ENCODE measurements at places on chromosomes 12 and 14.

DNA sequence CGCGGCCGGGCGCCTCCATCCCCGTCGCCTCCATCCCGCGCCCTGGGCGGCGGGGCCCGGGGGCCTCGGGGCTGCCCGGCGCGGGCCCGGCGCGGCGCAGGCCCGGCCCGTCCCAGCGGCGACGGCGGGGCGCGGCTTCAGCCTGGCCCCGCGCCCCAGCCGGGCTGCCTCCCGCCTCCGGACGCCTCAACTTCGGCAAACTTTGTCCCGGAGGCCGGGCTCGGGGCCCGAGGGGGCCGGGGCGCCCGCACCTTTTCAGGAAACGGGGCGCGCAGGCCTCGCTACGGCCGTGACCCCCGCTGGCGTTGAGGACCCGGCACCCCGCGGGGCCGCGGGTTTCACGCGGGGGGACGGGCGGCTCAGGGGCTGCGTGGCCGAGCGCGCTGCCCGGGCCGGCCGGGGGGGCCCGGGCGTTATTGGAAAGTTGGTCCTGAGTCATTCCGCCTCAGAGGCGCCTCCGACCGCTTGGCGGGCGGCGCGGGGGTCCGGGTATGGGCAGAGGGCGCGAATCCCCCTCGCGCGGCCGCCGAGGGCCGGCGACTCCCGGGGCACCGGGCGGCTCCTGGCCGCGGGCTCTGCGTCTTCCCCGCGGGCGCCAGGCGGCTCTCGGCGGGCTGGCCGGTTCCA, 575 bp downstream of the TRAF3 start:
- DNase-seq: no peak

GRCh38 chr12:95642583-95642982, 91.3 kb upstream of the USP44 start:
- no peak for DNase-seq

DNA sequence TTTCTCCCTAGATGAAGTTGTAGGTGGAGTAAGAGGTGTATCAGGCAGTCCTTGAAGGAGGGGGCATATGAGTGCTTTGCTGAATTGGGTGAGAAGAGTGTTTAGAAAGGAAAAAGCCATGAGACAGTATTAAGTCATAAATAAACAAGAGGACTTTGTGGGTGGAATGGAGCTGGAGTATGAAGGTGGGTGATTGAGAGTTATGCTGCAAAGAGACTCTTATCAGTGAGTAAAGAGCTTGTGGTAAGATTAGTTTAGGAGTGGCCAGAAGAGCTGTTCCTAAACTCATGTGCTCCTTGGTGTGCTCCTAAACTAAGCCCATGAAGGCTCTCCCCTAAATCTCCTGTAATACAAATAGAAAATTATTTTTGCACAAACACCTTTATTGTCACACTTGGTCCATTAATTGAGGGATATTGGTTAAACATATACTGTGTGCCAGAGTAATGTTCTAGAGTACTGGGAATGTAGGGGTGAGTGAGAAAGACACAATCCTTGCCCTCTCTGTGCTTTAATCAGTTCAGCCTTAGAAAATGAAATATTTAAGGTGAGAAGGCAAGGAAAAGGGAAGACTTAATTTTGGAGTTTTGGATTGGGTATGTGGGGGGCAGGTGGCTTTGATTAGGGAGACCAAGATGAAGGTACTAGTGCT, 9.8 kb downstream of the CHPT1 start:
- DNase-seq: no peak

GRCh38 chr12:50425589-50426258, 25.0 kb downstream of the LARP4 start:
- no peak for DNase-seq

DNA sequence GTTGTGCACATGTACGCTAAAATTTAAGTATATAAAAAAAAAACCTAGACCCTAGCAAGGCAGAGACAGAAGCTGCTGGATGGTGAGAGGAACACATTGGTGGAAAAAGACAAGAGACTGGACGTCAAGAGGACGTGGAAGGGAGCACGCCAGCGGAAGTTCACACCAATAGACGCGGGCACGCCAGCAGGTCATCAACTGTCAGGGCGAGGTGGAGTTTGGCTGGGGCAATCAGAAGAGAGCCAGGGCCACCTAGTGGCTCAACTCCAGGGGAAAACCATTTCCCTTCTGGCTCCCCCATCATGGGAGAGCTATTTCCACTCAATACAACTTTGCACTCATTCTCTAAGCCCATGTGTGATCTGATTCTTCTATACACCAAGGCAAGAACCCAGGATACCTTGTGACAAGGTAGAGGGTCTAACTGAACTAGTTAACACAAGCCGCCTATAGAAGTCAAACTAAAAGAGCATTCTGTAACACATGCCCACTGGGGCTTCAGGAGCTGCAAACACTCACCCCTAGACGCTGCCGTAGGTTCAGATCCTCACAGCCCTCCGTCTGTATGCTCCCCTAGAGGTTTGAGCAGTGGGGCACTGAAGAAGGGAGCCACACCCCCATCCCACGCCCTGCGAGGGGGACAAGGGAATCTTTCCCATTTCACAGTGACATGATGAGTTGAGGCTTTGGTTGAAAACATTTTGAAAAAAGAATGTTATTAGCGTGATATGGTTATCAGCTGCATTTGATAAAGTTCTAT, 702.7 kb downstream of the TMTC2 start:
- DNase-seq: no peak

DNA sequence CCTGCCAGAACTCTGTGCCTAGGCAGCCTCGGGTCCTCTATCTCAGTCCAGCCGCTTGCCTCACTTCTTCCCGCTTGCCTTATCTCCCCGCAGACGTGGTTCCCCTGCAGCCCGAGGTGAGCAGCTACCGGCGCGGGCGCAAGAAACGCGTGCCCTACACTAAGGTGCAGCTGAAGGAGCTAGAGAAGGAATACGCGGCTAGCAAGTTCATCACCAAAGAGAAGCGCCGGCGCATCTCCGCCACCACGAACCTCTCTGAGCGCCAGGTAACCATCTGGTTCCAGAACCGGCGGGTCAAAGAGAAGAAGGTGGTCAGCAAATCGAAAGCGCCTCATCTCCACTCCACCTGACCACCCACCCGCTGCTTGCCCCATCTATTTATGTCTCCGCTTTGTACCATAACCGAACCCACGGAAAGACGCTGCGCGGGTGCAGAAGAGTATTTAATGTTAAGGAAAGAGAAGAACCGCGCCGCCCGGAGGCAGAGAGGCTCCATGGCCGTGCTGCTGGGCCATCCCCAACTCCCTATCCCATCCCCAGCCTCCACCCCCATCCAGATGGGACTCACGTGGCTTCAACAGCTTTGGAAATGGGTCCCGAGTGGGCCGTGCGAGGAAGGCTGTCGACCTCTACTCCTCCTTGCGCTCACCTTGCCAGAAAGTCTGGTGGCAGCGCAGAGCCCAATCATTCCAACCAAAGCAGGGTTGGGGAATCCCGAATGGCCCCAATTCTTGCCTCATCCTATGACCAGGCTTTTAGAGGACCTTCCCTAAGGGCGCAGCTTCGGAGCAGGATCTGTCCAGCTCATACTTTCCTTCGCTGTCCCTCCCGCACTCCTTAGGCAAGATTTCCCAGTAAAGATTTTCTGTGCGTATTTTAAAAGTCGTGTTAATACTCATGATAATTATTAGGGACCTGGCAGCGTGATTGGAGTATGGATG, 6.5 kb downstream of the HOXC13 start:
- DNase-seq: no peak

DNA sequence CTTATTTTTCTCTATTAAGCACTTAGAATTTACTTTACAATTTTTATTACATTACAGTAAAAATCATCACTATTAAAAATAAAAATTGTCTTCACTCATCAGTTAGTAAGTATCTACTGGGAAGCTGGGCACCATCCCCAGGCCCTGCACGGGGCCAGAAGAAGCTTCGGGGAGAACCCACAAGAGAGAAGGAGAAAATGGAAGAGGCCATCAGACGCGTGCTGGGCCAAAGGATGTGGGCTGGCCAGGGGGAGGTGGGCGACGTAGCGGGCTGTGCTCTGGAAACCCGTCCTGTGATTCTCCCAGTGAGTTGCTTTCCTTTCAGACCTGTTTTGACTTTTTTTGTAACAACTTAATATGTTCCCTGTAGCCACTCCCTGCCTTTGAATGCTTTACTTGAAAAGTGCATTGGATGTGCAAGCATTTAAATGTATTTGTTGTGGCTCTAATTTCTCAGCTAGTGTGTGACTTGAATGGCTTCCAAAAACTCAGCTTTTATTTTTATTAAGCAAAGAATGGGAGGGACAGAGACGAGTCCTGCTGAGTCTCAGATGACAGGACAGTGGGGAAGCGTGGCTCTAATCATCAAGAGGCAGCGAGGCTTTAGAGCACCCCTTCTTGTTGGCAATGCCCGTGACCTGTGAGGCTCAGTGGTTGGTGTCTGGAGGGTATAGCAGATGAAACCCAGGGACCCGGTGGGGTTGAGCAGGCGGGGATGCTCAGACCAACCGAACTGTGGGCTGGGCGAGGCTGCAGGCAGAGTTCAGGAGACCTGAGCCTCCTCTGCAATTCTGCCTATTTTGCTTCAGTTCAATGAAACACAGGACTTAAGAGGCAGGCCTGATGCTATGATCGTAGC, 38.8 kb downstream of the SYNE3 start:
- no peak for DNase-seq

GRCh38 chr12:71649401-71649800, 14.2 kb downstream of the ZFC3H1 start:
- DNase-seq: no peak

- no peak for DNase-seq
Measured at GRCh38 chr14:89672636-89673511, 255.8 kb upstream of the FOXN3 start.

DNA sequence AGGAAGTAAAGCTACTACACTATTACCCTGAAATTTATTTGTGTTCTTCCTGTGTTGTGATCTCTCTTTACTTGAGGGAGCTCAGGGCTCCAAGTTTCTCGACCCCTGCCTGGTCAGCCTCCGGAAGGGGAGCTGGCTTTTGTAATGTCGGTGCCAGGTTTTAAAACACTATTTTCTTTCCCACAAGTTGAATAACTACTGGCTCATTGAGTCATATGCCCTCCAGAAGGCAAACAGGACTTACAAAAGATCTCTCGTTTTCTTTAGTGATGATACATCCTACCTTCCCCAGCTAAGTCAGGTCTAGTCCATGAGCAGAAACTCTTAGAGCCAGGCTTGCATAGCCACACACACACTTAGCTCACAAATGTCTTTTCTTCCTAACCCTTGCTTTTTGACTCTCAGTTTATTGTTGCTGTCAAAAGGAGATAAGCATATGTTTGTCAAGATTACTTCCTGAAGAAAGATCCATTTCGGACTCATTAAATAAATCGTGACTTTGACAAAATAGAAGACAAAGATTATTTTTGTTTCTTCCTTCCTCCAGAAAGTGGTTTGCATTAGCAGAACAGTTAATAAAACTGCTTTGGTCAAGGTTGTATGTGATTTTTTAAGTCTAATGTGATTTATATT, 209.8 kb upstream of the FLRT2 start:
- DNase-seq: no peak

DNA sequence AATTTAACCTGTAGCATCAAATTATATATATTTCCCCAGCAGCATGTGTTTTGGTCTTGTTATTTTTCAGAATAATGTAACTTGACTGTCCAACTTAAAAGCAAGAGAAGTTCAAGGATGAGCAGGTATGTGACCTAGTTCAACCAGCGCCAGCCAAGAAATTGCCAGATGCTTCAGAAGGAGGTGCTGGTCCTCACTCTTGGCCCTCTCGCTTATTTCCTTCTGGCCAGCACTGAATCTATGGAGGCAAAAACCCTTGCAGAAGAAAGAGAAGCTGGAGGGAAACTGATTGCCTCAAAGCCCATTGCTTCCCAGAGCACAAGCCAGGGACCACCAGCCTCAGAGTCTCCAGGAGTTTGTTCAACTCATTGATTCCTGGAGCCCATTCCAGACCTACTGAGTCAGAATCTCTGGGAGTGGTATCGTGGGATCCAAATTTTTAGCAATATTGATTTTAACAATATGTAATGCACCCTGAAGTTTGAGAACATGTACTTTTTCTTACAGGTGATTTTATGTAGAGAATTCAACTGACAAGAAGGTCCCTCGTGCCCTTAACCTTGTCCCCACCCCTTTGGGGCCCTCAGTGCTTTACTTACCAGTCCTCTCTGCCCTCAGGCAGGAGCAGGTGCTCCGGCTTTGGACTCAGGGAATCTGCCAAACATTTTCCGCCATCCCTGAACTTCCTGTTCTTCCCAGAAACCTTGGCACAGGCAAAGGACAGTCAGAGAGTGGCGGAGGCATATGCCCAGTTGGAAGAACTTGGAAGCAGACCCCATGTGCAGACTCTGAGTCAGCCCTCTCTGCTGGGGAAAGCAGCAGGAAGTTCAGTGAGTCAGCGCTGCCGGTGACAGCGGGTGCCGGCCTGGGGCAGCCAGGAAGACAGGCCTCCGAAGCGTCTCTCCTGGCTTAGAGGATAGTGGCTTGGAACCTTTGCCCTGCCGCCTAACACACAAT, 10.4 kb downstream of the BEST3 start:
- DNase-seq: peak; percentile 13

DNA sequence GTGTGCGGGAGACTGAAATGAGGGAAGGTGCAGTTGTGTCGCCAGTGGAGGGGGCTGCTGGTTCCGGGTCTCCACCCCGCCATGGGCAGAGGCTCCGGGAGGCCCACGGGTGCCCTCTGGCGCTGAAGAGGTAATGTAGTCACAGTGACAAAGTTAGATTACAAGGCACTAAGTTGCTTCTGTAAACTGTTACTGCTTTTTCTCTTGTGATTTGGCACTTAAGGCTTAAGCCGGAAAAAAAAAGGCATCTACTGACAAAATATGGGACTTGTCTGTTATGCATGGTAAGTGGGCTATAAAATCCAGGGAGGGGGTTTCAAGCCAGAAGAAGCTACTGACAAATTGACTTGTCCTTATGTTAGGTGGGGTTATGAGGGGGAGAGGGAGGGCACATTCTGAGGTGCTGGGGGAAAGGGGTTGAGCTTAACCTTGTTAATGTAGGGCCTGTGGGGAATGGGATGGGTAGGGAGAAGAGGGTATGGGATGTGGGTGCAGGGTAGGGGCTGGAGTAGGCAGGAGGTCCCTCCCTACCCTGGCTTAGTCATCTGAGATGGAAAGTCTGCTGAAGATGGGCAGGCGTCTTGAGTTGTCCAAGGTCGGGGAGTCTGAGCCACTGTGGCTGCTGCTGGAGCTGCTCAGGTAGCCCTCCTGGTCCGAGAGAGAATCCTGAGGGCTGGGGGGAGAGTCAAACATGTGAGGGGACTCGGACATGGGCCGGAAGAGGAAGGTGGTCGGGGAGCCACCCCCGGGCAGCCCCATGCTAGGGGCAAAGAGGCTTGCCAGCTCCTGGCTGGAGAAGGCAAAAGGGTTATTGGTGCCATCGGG, 3.7 kb downstream of the ZFP36L1 start:
- peak; percentile 67 for DNase-seq

GRCh38 chr14:43754838-43755237, 752.2 kb downstream of the FSCB start:
- no peak for DNase-seq

DNA sequence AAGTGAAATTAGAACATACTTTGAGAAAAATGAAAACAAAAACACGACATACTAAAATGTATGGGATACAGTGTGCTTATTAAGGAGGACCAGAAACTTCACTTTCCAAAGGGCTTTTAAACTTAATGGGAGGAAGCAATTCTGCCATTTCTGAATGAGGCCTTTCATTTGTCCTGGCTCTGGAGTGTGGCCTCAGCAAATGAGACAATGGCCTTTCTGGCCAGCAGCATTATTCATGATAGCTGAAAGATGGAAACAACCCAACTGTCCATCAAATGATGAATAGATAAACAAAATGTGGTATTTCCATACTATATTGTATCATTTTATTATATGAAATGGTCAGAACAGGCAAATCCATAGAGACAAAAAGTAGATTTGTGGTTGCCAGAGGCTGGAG, 338.6 kb downstream of the CEP128 start:
- no peak for DNase-seq
